A172 (cell line): ENCODE measurements at places on chromosomes 16 and 17.
A peak's percentile ranks its signal among the peaks of the same experiment; 100 is the strongest.

- DNase-seq, result peak; percentile 89
These were observed 3.8 kb downstream of the FAM83G start for GRCh38 chr17:19000531-19001325.

DNA sequence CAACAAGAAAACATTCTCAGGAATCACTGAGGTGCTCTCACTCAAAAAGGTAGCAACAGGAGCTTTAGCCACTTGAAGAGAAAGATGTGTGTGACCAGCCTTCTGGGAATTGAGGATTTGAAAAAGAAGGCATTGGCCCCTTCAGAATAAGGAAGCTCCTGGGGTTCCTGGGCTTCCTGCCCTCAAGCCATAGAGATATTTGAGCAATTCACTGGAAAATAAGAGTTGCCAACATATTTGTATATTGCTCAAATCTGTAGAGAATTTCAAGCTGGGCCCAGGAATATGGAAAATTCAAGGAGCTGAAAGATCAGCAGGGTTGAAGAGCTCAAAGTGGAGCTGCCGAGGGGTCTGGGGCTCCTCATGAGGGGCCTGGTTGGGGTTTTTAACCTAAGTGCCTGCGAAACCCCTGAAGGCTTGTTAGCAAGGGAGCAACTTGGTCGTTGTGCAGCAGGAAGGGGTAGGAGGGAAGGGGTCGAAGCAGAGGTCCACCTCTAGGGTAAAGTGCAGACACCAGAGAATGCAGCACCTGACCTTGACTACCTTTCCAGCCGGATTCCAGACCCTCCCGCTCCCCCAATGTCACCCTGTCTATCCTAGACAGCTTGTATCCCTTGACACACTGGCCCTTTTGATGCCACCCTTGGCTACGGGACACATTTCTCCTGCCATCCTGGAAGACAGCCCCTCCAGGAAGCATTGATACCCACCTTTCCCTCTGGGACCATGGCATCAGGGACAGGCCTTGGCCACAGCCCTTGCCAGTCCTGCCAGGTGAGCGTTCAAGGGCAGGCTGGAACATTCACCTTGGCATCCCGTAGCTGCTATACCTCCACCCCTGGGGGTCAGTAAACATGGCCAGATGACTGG, 67.6 kb upstream of the SREBF1 start:
- DNase-seq, result no peak

DNA sequence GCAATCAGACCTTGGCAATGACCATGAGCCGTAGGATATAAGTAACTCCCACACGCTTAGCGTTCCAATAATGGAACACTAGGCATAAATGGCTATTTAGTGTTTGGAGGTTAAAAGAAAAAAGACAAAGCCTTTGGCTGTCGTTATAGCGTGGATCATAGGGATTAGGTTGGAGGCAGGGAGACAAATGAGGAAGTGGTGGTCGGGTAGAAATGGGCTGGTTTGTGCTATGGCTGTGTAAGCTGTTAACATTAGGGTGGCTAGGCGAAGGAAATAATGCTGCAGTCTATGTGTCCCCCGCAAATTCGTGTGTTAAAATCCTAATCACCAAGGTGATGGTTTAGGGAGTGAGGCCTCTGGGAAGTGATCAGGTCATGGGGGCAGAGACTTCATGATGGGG, 120.4 kb upstream of the IRX6 start:
- DNase-seq, result no peak

DNA sequence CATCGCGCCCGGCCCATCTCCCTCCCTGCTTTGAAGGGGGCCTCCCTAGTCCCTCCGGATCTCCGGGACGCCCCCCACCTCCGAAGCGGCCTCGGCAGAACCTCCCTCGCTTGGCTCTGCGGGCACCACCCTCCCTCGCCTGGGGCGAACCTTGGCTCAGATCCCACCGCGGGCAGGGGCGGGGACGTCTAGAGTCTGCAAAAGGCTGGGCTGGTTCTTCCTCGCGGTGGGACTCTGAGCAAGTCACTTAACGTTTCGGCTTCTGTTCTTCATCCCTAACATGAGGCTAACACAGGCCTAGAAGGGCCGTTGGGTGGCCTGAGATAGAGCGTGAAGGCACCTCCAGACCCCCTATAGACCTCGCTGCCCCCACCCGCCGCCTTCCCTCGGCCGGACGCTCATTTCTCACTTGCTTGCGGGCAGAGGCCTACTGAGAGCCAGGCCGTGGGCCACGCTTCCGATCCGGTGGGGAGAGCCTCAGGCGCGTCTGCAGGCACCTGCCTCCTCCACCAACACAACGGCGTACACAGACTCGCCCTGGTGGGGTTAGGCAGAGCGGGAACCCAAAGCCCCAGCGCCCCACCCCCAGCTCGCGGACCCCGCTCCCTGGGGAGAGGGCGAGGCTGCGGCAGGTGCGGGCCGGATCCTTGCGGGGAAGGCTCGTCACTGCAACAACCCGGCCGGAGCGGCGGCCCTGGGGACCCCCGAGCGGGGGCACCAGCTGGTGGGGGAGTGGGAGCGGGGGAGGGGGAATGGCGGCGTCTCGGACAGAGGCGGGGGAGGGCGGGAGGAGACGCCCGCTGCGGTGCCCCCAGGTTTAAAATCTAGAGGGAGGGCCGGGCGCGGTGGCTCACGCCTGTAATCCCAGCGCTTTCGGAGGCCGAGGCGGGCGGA, 5.4 kb downstream of the MYO1C start:
- DNase-seq, result no peak

GRCh38 chr17:66826856-66827255, 8.1 kb upstream of the CACNG5 start:
- DNase-seq, result no peak

- DNase-seq, result no peak
These were observed 2.8 kb downstream of the BFAR start for GRCh38 chr16:14635395-14636165.

GRCh38 chr16:57637965-57638364, 9.5 kb downstream of the ADGRG1 start:
- DNase-seq, result no peak

GRCh38 chr17:73431401-73432205, 119.8 kb upstream of the CDC42EP4 start:
- no peak for DNase-seq

DNA sequence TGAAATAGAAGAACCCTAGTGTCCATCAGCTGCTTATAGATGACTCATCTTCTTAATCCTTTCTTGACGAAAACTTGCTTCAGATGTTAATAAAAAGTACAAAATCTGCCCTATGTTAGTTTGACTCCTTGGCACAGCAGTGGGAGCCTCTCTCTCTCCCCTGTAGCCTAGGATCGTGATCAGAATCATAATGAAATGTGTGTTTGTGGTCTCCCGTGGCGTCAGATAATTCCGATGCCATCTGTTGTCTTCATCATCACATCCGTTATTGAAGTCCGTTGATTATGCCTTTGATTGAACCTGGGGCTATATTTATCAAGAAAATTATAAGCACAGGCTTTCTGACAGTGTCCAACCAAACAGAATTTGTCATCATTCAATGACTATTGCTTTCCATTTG, 102.5 kb downstream of the BMERB1 start:
- DNase-seq, result no peak

DNA sequence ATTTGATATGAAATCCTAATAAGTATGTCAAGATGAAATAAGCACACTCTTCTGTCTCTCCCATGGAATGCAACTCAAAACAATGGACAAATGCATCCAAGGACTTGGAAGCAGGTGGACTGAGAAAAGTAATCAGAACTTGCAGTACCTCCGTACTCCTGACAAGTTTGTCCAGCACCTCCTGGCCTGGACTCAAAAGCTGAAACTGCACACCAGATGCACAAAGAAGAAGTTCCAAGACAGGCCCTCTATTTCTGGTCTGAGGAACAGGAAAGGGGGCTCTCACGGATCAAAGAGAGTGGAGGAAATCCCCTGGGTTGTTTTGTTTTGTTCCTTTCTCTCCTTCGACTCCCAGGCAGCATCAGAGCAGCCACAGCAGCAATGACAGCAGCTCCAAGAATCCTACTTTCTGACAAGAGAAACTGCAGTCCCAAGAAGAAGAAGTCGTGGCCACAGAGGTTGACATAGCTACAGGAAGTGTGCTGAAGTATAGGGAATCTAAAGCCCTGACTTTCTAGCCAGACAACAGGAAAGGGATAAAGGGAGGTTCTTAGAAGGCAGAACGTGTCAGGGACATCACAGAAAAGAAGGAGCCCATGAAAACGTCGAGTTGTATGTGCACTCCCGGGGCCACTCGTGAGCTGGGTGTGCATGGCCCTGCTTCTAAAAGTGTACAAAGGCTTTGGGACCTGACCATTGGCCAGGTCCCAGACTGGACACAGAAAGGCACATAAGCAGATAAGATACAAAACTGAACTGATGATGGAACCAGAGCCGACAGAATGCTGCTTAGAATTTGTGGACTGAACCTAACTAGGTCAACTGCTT, 29.3 kb downstream of the AKAP10 start:
- no peak for DNase-seq

DNA sequence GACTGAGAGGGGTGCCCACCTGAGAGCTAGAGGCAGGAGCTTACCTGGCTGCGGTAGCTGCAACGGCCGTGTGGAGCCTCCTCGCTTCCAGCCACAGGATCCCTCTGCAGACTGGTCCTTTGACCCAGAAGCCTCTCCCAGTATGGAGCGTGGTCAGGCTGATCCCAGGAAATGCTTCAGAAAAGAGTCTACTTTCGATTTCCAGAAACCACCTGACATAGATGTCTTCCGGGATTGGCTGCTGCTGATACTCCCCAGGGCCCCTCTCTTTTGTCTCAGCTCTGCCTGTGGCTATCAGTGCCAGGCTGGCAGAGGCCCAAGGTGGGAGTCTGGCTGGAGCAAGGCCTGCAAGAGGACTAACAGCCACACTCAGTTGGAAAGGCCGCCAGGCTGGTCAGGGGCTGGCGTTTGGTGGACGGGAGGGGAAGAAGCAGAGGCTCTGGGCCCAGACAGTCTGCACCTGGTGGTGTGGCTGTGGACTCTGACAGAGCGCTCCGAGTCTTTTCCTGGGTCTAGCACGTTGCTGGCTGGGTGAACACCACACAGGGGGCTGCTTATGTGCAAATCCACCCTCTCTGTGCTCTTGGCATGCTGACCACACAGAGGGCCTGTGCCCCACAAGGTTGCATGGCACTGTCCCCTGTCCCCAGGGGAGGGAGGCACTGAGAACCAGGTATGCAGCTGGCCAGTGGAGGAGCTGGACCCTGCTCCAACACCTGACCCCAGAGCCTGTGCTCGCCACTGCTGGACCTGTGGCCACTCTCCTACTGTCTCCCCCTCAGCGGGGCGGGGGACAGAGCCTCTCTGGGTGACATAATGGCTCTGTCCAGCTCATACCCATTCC, at the start of gene LGALS3BP:
TSS of gene LGALS3BP (minus strand) at position 144 of the 844 bp plus-strand sequence. CDS start 2,732 bp downstream, outside the sequence.
- DNase-seq, result peak; percentile 93

DNA sequence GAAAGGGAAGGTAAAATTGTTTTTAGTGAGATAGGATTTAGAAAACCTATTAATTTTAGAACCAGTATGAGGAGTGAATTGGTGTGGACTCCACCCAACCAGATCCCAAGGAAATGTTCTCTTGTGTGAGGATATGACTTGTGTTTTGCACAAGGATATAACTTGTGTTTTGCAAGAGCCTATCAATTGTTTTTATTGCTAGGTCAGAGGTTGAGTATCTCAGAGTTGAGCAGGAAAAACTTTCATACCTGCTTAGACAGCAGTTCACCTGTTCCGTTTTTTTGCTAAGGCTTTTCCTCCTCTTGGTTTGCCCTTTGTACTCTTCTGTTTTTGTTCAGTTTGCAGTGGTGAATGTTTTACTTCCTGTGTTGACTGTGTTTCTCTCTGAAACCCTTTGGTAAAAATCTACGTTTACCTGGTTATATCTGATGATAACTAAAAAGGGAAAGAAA, 5.1 kb downstream of the NBR1 start:
- no peak for DNase-seq

DNA sequence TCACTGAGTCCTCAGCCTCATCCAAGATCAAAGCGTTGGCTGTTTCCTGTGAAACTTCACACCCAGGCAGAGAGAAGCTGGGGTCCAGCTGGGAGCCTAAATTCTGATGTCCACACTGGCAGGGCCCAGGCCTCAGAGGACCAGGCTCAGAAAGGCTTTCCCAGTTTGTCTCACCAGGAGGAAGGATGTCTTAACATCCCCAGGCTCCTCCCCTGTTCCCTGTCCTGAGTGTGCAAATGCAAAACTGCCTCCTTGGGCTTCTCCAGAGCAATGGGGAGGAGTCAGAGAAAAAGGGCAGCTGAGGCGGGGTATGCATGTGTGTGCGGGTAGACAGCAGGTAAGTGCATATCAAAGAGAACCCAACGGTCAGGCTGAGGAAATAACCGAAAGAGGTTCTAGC, 45.7 kb downstream of the CUEDC1 start:
- DNase-seq, result no peak

- DNase-seq, result no peak
These were observed 1.5 kb downstream of the TNRC6C start for GRCh38 chr17:77959926-77960521.

DNA sequence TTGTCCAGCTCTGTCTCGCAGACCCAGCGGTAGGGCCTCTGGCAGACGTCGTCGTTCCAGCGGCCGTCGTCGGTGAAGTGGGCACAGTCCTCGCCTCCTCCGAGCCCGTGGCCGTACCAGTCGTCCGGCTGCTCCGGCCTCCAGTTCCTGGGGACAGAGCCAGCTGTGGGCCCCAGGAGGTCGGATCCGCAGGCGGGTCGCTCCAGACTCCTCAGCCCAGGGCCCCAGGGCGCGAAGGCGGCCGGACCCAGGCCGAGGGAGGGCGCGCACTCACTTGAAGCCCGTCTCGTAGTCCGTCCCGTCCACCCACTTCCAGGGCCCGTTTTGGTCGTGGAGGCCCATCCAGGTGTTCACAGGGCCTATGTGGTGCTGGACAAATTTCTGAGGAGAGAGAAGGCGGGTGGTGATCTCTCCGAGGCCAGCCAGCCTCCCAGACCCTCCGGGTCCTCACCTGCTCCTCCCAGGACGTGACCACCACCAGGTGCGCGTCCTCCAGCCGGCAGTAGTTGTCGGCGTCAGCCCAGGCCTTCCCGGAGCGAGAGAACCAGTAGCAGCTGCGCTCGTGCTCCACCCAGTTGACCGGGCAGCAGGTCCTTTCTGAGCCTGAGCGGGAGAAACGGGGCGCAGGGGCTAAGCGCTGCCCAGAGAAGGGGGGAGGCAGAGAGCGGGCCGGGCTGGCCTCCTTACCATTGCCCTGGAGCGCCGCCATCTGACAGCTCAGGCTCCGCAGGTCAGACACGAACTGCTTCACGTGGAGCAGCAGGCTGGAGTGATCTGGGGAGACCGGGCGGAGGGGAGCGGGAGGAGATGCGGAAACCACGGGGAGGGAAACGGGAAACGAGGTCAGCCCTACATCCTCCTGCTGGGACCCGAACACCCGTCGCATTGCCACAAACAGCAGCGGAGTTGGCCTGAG, 5.2 kb downstream of the ASGR1 start:
- DNase-seq, result no peak

GRCh38 chr16:1654505-1655268, 23.4 kb upstream of the JPT2 start:
- no peak for DNase-seq

- no peak for DNase-seq
These were observed 5.6 kb upstream of the SPATA20 start for GRCh38 chr17:50541402-50541715.

GRCh38 chr17:1786708-1787107, 24.8 kb downstream of the SERPINF1 start:
- no peak for DNase-seq
